ENCODE measurements at places on chromosomes 7 and 10. TPM values are rescaled to one million over a fixed set of nuclear protein-coding genes. Genes with fewer than 3 reads are reported as not detected.
A peak's percentile ranks its signal among the peaks of the same experiment; 100 is the strongest.

DNA sequence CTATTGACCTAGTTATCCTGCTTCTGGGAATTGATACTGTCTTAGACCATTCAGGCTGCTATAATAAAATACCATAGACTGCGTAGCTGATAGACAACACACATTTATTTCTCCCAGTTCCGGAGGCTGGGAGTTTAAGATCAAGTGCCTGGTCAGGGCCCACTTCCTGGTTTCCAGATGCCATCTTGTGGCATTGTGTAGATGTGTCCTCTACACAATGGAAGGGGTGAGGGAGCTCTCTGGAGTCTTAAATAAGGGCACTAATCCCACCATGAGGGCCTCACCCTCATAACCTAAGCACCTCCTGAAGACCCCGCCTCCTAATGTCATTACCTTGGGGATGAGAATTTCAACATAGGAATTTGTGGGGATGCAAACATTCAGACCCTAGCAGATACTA, 62.4 kb downstream of the SLC35B4 start:
- H3K27me3 ChIP-seq = no peaks in the 10 kb centered on the region
- H3K4me3 ChIP-seq = no peak overlapping the region
- H3K36me3 ChIP-seq = no peaks in the 10 kb centered on the region
- H3K4me1 ChIP-seq = no peaks in the 10 kb centered on the region
- DNase-seq = no peak
- no peak overlapping the region for H3K27ac ChIP-seq

GRCh38 chr10:101780187-101780817, 2.9 kb downstream of the NPM3 start:
- H3K27ac ChIP-seq = no peak overlapping the region
- no peak for DNase-seq
- H3K27me3 ChIP-seq = peaks cover 23% of the 10 kb centered on the region

DNA sequence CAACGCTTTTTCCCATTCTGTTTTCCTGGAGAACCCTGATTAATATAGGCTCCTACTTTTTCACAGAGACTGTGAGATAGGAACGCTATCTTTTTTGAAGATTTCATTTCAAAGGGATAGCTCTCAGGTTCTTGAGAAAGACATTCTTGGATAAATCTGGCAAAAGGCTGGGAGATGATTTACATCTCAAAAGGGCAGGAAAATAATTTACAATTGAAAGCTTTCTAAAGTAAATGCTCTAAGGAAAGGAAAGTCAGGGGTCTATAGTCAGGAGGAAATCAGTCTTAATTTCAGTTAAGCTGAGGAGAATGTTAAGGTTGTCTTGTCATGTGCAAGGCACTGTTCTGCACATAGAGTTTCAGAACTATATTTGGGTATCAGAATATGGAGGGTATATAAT, 278.8 kb downstream of the KIF20B start:
- H3K4me1 ChIP-seq = no peaks in the 10 kb centered on the region
- H3K4me3 ChIP-seq = no peak overlapping the region
- no peaks in the 10 kb centered on the region for H3K27me3 ChIP-seq
- no peaks in the 10 kb centered on the region for H3K36me3 ChIP-seq

Gene ELN
- not detected for total RNA-seq

GRCh38 chr7:20219446-20220292, 2.5 kb upstream of the MACC1 start:
- no peak overlapping the region for H3K4me3 ChIP-seq
- no peak for DNase-seq
- no peaks in the 10 kb centered on the region for H3K36me3 ChIP-seq
- H3K27me3 ChIP-seq = no peaks in the 10 kb centered on the region
- peaks cover 10% of the 10 kb centered on the region for H3K4me1 ChIP-seq

- H3K4me3 ChIP-seq = no peak overlapping the region
- no peaks in the 10 kb centered on the region for H3K27me3 ChIP-seq
- no peaks in the 10 kb centered on the region for H3K4me1 ChIP-seq
- no peak for DNase-seq
- no peaks in the 10 kb centered on the region for H3K36me3 ChIP-seq
Measured at GRCh38 chr10:51421853-51422252, 277.5 kb downstream of the CSTF2T start.

DNA sequence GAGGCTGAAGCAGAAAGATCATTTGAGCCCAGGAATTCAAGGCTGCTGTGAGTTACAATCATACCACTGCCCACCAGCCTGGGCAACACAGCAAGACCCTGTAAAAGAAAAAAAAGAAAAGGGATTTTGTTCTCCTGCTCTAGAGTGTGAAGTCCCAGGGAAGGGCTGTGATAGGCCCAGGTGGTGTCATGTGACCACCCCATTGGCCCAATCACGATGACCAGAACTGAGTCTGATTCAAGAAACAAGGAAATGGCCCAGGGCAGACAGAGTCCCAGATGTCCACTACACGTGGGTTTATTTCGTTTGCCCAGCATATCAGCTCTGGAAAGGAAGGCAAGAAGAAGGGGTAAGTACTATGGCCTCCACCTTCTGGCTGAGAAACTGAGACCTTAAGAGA, 81.3 kb upstream of the CUX1 start:
- no peak overlapping the region for H3K4me3 ChIP-seq
- no peaks in the 10 kb centered on the region for H3K36me3 ChIP-seq
- peaks cover 5% of the 10 kb centered on the region for H3K4me1 ChIP-seq
- no peak overlapping the region for H3K27ac ChIP-seq

Gene PNLIPRP3
- total RNA-seq = not detected

- no peak overlapping the region for H3K27ac ChIP-seq
- no peak for DNase-seq
- H3K4me1 ChIP-seq = no peaks in the 10 kb centered on the region
- no peaks in the 10 kb centered on the region for H3K27me3 ChIP-seq
Measured at GRCh38 chr7:22871661-22872060, 49.0 kb upstream of the TOMM7 start.

GRCh38 chr7:120164-120991, 72.0 kb upstream of the FAM20C start:
- H3K36me3 ChIP-seq = no peaks in the 10 kb centered on the region
- no peak overlapping the region for H3K27ac ChIP-seq

DNA sequence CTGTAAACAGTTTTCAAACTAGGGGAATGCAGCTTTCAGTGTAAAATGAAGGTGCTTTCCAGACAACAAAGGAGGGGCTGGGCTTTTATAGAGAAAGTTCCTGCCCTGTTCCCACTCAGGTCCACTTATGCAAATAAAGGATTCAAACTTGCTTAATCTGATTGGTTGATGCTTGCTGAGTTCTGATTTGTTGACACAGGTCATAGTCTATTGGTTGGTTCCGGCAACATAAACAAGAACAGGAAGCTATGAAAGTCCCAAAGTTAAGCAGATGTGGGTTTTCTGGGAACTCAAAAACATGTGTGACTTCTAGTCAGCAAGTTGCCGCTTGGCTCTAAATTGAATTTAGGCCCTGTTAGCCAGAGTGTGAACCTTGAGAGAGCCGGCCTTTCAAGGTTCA, 194.2 kb upstream of the SVIL start:
- no peaks in the 10 kb centered on the region for H3K27me3 ChIP-seq
- H3K4me1 ChIP-seq = no peaks in the 10 kb centered on the region
- no peaks in the 10 kb centered on the region for H3K36me3 ChIP-seq

Gene MMD2
- not detected for total RNA-seq

Gene FKBP9
- total RNA-seq = 0.29 TPM

GRCh38 chr10:46330894-46331293, 44.1 kb downstream of the ANTXRL start:
- DNase-seq = no peak
- H3K27ac ChIP-seq = no peak overlapping the region
- H3K4me3 ChIP-seq = no peak overlapping the region
- no peaks in the 10 kb centered on the region for H3K27me3 ChIP-seq

DNA sequence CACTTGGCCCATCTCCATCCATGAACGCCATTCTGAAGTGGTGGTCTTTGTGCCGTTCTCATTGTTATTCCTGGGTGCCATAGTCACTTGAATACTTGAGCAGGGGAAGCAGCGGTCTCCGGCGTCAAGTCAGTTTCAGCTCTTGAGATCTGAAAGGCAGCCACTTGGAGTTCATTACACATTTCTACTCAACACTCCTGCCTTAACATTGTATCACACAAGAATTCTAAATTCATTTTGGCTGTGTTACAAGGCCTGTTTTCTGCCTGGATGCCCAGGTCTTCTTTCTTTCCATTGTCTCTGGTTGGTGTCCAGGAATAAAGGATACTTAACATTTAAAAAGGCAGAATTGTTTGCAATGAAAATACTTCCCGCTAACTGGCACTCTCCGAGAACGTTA, 69.0 kb upstream of the RAB11FIP2 start:
- no peaks in the 10 kb centered on the region for H3K4me1 ChIP-seq
- no peaks in the 10 kb centered on the region for H3K27me3 ChIP-seq
- no peak for DNase-seq
- H3K27ac ChIP-seq = no peak overlapping the region
- H3K36me3 ChIP-seq = no peaks in the 10 kb centered on the region

Gene CALML3
- total RNA-seq = not detected

- H3K27me3 ChIP-seq = peaks cover 58% of the 10 kb centered on the region
- H3K36me3 ChIP-seq = no peaks in the 10 kb centered on the region
Measured at GRCh38 chr7:97019710-97020225, 4.9 kb downstream of the DLX5 start.

Gene GPR85
- total RNA-seq = not detected

- no peak overlapping the region for H3K27ac ChIP-seq
- DNase-seq = no peak
- no peak overlapping the region for H3K4me3 ChIP-seq
Measured at GRCh38 chr10:115879372-115880089, 393.5 kb downstream of the GFRA1 start.

- H3K4me3 ChIP-seq = no peak overlapping the region
- H3K4me1 ChIP-seq = no peaks in the 10 kb centered on the region
- no peak for DNase-seq
- no peaks in the 10 kb centered on the region for H3K27me3 ChIP-seq
- H3K36me3 ChIP-seq = no peaks in the 10 kb centered on the region
Measured at GRCh38 chr10:66783316-66783715, 142.5 kb upstream of the LRRTM3 start.

DNA sequence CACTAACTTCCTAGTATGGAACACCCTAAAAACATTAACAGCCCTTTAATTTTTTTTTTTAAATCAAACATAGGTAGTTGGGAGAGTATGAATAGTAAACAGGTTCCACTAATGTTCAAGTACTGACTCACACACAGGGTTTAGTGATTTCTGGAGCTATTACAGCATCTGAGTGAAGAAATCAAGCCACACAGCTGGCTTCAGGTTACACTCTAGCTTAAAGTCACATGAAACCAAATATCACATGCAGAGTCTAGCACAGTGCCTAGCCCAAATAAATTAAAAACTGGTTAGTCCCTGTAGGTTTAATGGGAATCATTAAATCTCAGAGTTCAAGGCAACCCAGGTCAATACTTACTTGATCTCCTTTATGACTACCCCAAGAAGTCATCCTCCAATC, 11.6 kb downstream of the PANK1 start:
- no peaks in the 10 kb centered on the region for H3K27me3 ChIP-seq
- DNase-seq = no peak
- no peaks in the 10 kb centered on the region for H3K4me1 ChIP-seq
- no peaks in the 10 kb centered on the region for H3K36me3 ChIP-seq

GRCh38 chr7:114086914-114087652, 168.3 kb upstream of the PPP1R3A start:
- H3K27ac ChIP-seq = no peak overlapping the region
- H3K36me3 ChIP-seq = no peaks in the 10 kb centered on the region
- peaks cover 30% of the 10 kb centered on the region for H3K27me3 ChIP-seq
- no peak for DNase-seq
- H3K4me1 ChIP-seq = peaks cover 8% of the 10 kb centered on the region

GRCh38 chr10:127976286-127976685, 69.4 kb downstream of the PTPRE start:
- H3K4me3 ChIP-seq = no peak overlapping the region
- H3K27me3 ChIP-seq = no peaks in the 10 kb centered on the region
- H3K27ac ChIP-seq = no peak overlapping the region
- no peak for DNase-seq
- H3K36me3 ChIP-seq = no peaks in the 10 kb centered on the region

Gene STEAP1
- total RNA-seq = not detected

- H3K27me3 ChIP-seq = peaks cover 37% of the 10 kb centered on the region
- no peak overlapping the region for H3K4me3 ChIP-seq
- no peak overlapping the region for H3K27ac ChIP-seq
- no peak for DNase-seq
- H3K36me3 ChIP-seq = no peaks in the 10 kb centered on the region
- H3K4me1 ChIP-seq = no peaks in the 10 kb centered on the region
Measured at GRCh38 chr7:155450970-155451801, 6.7 kb upstream of the EN2 start.

DNA sequence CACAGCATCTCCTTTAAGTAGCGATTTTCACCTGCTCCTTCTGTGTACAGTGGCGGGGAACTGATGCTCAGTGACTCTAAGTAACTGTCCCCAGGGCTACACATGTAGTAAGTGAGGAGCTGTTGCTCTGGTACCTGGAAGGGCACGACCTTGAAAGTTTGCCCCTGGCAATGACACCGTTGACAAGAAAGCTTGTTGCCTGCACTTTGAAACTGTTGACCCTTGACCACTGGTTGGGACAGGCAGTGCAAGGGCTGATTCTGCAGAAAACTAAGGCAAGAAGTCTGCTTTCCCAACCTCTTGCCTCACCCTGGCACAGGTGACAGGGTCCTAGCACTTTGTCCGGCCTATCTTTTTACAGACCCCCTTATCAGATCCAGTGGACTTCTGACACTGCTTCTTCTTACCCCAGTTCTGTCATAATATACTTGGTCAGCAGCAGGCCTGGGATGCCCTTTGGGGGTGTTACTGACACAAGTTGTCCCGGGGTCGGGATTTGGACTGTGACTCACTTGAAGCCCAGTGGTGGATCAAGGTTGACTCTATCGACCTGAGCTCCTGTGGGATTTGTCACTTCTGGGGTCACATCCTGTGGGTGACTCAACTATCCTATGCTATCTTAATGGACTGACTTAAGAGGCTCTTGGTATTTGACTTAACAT, 5.8 kb downstream of the ACSL5 start:
- no peak for DNase-seq
- no peak overlapping the region for H3K27ac ChIP-seq
- H3K4me1 ChIP-seq = peaks cover 47% of the 10 kb centered on the region
- H3K4me3 ChIP-seq = no peak overlapping the region
- H3K27me3 ChIP-seq = no peaks in the 10 kb centered on the region

Gene CPN1
- total RNA-seq = not detected

- no peaks in the 10 kb centered on the region for H3K27me3 ChIP-seq
- H3K4me1 ChIP-seq = no peaks in the 10 kb centered on the region
- H3K36me3 ChIP-seq = no peaks in the 10 kb centered on the region
- no peak within 1 kb of the TSS for H3K4me3 ChIP-seq
- peak; percentile 59 for DNase-seq
Measured at GRCh38 chr7:155069992-155070751, at the start of gene HTR5A. TSS of gene HTR5A (plus strand) at chr7:155070324. CDS start at chr7:155070900, 576 bp downstream.
